Ascending aorta (tissue), 2 donors: ENCODE measurements at places on chromosomes 12 and 14.

GRCh38 chr12:8127138-8127537, 3.7 kb downstream of the CLEC4A start:
- no peak for DNase-seq

- DNase-seq = no peak
These were observed 1.1 kb downstream of the ETV6 start for GRCh38 chr12:11650286-11651281.

DNA sequence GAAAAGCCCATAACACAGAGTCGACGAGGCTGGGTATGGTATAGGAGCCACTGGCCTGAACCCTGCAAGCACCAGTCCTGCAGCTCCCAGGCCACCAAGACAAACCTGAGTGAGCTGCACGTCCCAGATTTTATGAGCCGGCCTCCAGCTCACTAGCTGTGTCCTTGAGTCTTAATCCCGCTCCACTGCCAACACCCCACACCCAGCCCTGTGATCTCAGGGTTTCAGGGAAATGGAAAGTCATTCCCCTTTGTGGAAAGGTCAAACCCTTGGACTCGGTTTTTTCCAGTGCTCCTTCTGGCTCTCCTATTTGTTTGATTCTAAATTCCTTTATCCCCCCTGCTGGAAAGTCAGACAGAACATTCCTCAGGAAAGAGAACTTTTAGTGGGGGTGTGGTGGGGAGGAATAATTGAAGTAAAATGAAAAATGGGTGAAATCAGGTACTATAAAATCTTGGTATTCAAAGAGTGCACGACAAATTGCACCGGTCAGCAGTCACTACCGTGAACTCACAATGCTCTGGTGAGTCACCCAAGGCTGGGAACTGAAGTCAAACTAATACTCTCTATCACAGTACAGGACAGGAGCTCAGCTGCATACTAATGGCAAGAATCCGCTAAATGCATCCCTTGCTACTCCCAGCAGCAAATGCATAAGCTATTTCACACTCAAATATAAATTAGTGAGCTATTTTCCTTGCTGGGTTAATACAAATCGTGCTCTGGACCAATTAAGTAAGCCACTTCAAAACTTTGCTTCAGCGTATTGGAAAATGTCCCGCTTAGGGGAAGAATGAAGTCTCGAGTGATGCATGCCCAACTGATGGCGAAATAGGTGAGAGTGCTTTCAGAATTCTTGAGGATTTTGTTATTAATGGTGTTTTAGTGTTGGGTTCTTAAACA, 9.0 kb downstream of the PITPNM2 start:
- DNase-seq = no peak

- DNase-seq = no peak
These were observed 2.7 kb upstream of the GALC start for GRCh38 chr14:87995500-87996290.

DNA sequence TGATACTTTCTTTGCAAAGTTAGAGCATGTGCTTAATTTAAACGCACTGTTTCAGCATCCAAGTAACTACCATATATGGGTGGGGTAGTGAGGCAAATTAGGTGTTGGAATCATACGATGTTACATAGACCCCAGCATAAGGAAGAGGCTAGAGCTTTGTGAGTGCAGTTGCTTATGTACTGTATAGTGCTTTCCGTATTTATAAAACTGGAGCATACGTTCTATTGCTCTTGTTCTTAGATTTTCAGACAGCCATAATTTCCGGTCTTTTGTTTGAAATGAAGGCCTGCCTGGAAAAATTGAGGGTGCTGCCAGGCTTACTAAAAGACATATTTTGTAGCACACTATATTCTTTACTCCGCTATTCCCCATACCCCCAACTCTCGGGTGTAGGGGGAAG, 335.7 kb downstream of the FOXG1 start:
- no peak for DNase-seq

DNA sequence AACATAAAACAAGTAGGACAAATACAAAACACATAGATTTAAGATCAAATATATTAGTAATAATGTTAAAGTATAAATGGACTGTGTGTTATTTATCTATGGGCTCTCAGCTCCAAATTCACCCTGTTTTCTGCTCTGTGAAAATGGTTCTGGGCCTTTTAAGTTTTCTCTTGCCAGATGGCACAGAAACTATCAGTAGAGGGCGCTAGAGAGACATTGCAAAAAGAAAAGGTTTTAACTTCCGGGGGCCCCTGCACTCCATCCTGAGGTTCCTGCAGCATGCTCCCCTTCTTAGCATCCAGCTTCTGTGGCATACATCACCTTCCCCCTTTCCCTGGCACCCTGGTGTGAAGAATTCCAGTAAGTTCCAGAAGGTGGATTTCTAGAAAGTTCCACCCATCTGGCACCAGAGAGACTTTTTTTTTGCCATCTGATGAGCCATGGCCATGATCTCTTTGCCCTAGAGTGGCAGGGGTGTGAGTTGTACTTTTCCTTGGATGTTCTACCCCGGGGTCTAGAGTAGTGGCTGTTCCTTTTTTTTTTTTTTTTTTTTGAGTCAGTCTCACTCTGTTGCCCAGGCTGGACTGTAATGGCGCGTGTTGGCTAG, 29.3 kb downstream of the ZCRB1 start:
- no peak for DNase-seq

- DNase-seq = no peak
These were observed 597 bp upstream of the DYNC1H1 start for GRCh38 chr14:101963656-101964296.

GRCh38 chr12:110677206-110677911, 11.6 kb downstream of the HVCN1 start:
- DNase-seq = no peak

- DNase-seq = no peak
These were observed 26.0 kb downstream of the HSPB8 start for GRCh38 chr12:119204671-119205285.

- DNase-seq = no peak
These were observed 5.0 kb upstream of the FGF6 start for GRCh38 chr12:4450551-4451112.

DNA sequence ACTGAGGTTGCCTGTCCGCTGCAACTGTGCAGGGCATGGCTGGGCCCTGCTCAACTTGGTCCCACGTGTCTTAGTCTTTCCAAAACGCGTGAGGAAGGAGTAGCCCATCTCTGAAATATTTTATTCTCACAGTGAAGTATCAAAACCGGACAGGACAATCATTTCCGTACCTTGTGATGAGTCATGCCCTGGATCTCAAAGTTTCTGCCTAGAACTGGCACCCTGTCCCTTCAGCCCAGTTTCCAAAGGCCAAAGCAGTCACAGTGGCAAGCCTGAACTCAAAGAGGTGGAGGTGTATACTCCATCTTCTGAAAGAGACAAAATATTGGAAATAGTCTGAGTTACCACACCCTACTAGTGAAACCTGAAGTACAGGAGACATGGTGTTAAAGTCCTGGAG, 28.5 kb upstream of the SRGAP1 start:
- no peak for DNase-seq

DNA sequence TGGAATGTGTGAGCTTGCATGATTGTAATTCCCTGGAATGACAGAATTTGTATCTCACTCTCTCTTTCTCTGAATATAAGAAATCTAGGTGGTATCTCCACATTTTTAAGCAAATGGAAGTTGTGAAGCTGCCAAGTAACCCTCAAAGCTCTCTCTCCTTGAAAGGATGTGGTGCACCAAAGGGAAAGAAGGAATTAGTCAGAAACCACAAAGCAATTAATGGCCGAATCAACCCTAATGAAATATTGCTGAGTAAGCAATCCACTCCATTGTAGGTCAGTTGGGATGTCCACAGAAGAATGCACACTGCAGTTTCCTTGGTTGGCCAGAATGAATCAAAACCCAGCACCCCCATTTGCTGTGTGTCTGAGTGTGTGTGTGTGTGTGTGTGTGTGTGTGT, 153.5 kb downstream of the KCNA5 start:
- no peak for DNase-seq

DNA sequence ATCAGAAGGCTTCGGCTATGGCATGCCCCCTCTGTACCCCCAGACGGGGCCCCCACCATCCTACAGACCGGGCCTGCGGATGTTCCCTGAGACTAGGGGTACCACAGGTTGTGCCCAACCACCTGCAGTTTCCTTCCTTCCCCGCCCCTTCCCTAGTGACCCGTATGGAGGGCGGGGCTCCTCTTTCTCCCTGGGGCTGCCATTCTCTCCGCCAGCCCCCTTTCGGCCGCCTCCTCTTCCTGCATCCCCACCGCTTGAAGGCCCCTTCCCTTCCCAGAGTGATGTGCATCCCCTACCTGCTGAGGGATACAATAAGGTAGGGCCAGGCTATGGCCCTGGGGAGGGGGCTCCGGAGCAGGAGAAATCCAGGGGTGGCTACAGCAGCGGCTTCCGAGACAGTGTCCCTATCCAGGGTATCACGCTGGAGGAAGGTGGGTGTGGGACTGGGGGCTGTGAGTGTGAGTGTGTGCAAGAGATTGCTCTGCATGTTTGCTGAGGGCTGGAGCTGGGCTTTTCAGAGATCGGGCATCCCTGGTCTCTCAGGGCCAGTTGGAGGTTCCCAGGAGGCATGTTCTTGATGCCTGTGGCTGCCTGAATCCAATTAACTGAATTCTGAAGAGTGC, 8.6 kb downstream of the NFATC4 start:
- no peak for DNase-seq

GRCh38 chr14:39762576-39763401, 330.6 kb upstream of the FBXO33 start:
- DNase-seq = no peak

DNA sequence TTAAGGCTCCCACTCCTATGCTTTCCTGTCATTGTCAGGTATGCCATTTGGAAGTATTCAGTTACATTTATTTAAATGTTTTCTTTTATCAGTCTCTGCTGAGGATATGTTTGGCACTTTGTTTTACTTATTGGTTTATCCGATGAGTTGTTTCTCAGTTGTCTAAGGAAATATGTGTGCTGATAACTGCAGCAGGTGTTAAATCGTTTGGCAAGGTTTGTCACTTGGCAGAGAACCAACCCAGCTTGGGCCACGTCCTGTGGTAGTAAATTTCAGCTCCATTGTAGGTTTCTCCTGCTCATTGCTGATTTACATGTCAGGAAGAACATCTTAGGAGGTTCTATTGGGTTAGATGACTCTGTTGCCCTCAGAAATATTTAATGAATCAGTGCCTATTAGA, 22.0 kb upstream of the MGST1 start:
- DNase-seq = no peak

GRCh38 chr12:93121729-93122488, 192.8 kb upstream of the EEA1 start:
- no peak for DNase-seq
